ENCODE measurements at places on chromosomes 5 and 9.

DNA sequence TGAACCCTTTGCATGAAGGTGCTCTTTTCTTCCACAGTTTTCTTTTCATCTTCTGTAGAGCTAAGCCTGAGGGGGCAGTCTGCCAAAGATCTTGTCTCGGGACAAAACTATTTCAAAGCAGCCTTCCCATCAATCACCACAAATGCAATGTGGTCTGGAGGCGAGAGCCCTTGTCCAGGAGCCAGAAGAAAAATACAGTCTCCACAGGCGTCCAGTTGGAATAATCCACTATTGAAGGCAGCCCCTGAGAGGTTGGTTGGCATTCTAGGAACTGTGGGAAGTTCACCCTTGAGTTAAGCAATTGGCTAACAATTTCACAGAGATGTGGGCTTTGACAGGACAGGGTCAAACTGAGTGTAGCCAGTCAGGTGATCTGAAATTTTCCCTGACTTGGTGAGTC, 72.0 kb downstream of the SEMA6A start:
- DNase-seq: no peak

- DNase-seq: no peak
Observed at GRCh38 chr9:115291841-115292240, 173.9 kb upstream of the TNC start.

- DNase-seq: no peak
Observed at GRCh38 chr5:93746406-93747056, 5.1 kb upstream of the POU5F2 start.

GRCh38 chr5:538801-539468, 14.7 kb upstream of the SLC9A3 start:
- no peak for DNase-seq

DNA sequence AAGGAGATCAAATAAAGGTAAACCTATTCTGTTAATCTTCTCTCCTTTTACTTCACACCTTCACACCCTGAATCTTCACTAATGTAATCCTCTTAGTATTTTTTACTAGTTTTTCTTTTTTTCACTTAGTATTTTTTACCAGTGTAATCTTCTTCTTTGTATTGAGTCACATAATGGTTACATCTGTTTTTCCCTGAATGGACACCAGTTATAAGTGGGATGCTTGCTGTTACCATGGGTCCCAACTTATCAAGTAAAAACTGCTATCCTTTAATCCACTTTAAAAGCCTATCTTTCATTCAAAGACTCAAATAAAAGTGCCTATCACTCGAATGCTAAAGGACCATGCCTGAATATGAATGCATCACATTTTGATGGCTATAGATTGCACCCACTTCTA, 15.1 kb downstream of the ZFAND5 start:
- no peak for DNase-seq

All from renal cortex interstitium (tissue), 15 donors.